NCI-H524 (cell line): ENCODE measurements at places on chromosomes 7 and 10.

DNA sequence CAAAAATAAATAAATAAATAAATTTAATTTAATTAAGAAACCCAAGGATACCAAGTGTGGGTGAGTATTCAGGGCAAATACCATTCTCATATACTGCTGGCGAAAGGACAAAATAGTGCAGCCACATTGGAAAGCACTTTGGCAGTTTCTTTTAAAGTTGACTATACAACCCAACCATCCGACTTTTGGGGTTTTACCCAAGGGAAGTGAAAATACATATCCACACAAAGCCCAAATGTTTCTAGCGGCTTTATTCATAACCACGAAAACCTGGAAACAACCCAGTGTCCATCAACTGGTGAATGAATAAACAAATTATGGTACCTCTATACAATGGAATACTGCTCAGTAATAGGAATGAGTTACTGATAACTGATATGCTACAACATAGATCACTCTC is 36.2 kb upstream of the OGDHL start:
- DNase-seq: no peak

GRCh38 chr10:129416956-129417765 is 49.9 kb upstream of the MGMT start:
- peak; percentile 45 for DNase-seq

DNA sequence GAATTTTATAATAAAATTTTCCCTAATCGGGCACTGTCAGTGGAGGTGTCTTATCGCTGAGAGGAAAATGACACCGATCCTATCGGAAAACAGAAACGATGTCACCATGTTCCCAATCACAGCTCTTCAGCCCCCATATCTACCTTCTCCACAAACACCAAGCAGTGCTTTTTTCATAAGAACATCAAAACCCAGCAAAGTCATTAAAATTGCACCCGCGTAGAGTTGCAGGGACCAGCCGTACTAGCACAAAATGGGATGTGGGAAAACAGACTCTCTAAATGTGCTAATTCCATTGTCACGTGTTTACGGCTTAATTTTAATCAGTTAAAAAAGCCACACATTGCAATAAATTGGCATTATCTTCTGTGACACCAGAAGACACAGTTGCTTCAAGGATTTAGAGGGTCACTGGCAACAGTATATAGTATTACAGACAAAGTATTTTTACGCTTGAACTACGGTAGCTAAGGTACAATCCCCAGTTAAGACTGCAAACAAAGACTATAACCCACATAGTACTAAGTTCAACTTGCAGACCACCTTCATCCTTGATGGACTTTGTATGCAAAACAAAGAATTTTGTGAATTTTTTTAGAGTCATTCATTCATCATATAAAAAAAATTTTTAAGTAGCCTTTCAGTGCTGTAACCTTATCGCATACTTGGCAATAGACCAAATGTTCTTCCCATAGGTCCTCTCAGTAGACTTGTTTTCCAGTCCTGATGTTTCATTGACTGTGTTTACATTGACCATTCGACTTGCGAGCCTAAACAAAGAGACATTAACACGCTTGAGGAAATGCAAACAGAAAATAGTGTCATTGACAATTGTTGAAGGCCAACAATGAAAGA is 116.0 kb downstream of the VTI1A start:
- no peak for DNase-seq

DNA sequence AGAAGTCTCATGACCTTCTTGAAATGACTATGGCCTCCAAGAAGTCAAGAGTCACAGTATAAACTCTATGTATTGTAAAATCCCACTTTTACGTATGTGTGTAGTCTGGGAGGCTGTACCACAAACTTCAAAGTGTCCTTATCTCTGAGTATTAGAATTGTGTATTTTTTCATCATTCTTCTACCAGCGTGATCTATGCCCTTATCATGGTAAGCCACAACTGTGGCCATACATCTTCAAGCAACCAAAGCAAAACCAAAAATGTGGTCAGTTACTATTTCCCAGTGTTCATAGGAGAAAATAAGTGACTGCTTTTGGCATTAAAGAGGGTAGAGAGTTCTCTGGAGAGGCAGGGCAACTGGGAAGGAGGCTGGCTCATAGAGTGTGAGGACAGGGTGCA is 42.8 kb downstream of the SPOCK2 start:
- DNase-seq: no peak

DNA sequence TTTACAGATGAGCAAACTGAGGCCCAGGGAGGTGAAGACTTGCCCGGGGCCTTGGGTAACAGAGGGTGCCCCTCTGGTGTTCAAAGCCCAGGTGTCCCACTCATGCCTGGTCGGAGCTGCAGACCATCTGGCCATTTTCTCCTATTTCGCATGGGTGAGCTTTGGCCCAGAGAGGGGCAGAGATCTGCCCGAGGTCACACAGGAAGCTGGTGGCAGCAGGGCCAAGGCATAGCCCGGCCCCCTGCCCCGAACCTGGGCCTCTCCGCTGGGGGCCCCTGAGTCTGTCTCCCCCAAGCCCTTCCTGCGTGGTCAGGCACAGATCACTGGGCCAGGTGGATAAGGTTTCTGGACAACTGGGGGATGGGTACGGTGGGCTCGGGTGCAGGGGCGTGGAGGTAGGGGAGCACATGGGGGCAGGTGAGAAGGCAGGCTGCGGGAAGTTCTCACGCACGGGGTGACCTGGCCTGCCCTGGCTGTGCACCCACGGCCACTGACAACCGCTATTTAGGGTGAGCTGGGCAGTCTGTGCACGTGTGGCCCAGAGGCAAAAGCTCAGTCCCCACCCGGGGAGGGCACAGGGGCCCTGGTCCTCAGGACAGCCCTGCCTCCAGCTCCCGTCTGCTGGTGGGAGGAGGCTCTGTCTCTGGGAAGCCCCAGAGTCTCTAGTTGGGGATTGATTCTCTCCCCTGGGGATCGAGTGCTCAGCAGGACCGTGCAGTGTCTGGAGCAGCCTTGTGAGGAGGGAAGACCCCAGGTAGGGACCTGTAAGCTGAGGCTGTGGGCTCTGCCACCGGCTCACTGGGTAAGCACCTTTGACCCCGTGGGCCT is 68.6 kb downstream of the UNCX start:
- no peak for DNase-seq

- no peak for DNase-seq
Observed at GRCh38 chr10:22758867-22759266, 44.5 kb upstream of the PIP4K2A start.

DNA sequence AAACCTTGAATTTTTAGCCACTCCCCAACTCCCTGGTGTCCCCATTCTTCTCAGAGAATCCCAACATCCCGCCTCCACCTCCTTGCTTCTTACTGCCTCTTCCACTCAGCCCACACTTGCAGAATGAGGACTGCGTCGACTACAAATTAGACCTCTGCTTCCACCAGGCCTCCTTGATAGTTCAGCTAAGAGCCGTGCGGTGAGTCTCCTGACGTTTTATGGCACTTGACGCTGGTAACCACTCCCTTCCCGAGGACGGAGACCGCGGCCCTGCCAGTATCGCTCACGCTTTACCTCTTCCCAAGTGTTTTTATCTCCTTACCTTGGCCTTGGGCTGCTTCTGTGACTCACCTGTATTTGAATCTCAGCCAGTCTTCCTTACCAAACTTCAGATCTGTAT is 31.1 kb downstream of the RBM17 start:
- DNase-seq: no peak

DNA sequence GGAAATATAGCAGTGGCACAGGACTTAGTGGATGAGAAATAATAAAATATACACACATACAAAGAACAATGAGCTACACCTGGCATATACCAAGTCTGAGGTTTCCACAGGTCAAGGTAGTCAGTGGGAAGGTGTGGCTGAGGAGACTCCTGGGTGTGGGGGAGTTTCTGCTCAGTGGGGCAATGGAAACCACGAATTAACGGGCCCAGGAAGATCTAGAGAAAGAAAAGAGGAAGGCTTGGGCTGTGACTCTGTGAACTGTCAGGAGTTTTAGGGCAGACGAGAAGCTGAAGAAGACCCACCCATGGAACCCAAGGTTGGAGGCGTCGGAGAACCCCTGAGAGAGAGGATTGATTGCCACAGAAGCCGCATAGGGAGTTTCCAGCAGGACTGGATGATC is 196.5 kb downstream of the HERPUD2 start:
- DNase-seq: no peak

GRCh38 chr7:73625276-73625675 is 954 bp upstream of the MLXIPL start:
- DNase-seq: no peak

- no peak for DNase-seq
Observed at GRCh38 chr10:69562731-69563254, 10.4 kb downstream of the NEUROG3 start.

- no peak for DNase-seq
Observed at GRCh38 chr7:113550966-113551365, 367.8 kb downstream of the PPP1R3A start.

DNA sequence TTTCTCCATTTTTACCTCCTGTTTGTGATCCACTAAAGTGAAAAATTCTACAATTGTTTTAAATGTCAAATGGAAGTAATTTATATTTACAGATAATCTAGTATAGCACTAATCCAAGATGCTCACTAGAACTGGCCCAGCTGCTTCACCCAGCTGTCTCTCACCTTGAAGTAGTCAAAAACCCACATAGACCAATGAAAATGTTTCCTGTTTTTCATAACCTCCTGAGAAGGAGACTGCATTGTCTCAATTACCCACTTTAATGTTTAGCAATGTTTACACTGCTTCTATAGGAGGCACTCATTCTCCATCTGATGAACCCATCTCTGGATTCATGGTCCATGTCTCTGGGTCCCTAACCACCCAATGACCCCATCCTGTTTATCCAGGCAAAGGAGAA is 56.1 kb upstream of the ADO start:
- no peak for DNase-seq

- DNase-seq: no peak
Observed at GRCh38 chr10:78719276-78719675, 349.5 kb upstream of the ZMIZ1 start.

DNA sequence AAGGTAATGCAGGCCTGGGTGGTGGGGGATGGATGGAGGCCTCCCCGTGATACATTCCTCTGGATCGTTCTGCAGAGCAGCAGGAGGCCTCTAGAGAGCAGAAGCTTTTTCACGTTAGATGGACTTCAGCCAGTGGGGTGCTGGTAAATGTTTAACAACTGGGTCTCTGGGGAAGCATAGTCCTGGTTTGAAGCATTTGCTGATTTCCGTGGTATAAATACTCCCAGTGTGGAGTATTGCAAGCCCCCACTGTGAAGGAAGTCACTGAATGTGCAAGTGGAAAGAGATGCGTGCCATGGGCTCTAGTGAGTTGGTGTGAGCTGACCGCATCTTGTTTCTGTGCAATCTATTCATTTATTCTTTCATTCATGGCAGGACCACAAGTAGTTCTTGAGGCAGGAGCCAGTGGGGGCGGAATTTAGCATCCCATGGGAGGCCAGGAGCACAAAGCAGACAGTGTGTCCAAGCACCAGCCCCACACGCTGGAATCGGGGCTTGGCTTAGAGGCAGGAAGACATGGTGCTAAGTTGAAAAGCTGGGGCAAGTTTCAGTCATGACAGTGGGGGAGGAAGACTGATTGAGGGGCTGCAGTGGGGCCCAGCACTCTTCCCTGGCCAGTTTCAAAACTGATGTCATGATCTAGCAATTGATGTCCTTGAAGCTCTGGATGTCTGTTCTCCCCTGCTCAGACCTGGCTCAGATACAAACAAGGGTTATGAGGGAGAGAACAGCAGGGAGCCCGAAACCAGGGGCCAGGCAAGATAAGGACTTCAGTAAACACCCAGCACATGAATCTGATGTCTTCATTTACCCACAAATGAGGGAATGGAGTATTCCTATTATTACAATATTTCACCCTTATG is 280.9 kb upstream of the LYZL1 start:
- DNase-seq: no peak

DNA sequence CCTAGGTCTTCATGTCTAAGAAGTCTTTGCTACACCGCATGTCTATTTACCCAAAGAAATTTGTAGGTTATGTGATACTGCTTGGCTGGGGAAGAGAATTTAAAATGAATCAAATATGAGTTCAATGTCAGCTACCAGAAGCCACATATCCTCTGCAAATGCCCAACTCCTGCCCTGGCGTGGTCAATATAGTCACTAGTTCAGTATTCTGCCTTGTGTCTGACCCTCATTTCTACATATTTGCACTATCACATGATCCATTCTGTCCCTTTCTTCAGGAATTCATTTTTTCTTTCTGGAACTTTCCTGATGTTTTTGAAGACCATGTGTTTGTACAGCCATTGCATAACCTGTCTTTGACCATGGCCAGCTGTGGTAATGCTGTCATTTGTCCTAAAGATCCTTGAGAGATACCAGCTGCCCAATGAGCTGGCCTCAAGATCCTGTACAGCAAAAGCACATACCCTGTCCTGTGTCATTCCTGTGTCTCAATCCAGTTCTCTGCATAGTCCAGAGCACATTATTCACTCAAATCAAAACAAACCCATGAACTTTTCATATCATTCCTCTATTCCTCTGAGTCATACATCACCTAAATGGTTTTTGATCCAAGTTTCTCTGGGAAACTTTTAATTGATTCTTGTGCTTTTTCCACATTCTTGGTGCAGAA is 524.5 kb downstream of the PARD3 start:
- no peak for DNase-seq

DNA sequence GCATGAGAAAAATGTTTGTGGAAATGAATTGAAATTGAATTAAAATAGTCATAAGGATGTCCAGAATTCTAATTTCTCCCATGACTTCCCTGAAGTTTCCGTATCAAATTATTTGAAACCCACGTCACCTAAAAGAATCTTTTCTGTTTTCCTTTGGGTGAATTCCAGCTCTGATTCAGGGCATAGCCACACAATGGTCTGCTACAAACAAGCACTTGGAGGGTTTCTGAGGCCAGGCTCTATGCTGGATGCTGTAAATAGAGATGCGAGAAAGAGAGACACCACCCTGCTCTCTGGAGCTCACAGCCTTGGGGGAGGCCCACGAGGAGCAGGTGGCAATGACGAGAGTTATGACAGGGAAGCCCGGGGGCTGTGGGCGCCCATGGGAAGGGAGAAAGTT is 33.6 kb downstream of the GHRHR start:
- DNase-seq: no peak

GRCh38 chr7:158863611-158864506 is 7.5 kb downstream of the DYNC2I1 start:
- DNase-seq: no peak

DNA sequence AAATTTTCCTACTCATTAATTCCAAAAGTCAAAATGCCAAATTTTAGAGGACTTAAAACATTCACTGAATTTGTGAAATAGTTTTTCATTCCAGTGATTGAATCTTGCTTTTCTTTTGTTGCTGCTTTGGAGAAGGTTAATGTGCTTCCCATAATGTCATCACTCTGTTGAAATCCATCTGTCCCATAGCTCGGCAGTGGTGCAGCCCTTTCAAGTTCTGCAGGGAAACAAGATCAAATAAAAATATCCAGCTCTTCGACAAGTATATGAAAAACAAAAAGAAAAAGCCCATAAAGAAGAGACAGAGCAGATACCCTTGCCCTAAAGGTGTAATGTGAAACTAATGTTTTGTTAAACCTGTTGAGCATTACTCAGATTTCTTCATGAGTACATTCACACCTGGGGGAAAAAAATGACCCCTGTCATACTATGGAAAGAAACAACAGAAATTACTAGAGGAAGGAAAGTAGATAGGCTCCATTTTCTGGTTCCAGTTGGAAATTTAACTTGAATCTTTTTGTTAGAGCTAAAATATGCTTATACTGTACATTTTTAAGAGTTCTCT is 35.1 kb downstream of the AGR3 start:
- DNase-seq: no peak
